SK-MEL-5 (cell line): ENCODE measurements at places on chromosomes 11 and 22. TPM values are rescaled to one million over a fixed set of nuclear protein-coding genes. Genes with fewer than 3 reads are reported as not detected.

The DEUP1 gene
- total RNA-seq, result not detected in 2 replicates

The GAL gene
- total RNA-seq, result 0.29 TPM in 1 of 2 replicates, not detected in the other

The ASPHD2 gene
- 3.5 and 3.9 TPM in 2 replicates for total RNA-seq

The CARD10 gene
- 2.0 and 3.1 TPM in 2 replicates for total RNA-seq

The FGF19 gene
- total RNA-seq, result 0.13 TPM in 1 of 2 replicates, not detected in the other

The MPZL3 gene
- total RNA-seq, result not detected in 2 replicates

The SUSD2 gene
- 0.03 and 0.05 TPM in 2 replicates for total RNA-seq

The SHANK3 gene
- total RNA-seq, result 2.1 and 2.6 TPM in 2 replicates

The BANF1 gene
- 30.0 and 34.6 TPM in 2 replicates for total RNA-seq

The FBLN1 gene
- 9.7 and 10.1 TPM in 2 replicates for total RNA-seq

The SCN2B gene
- not detected in 2 replicates for total RNA-seq

The TPBGL gene
- total RNA-seq, result 1.4 and 2.7 TPM in 2 replicates

The NPAS4 gene
- not detected in 2 replicates for total RNA-seq

The MYEOV gene
- total RNA-seq, result 0.11 TPM in 1 of 2 replicates, not detected in the other

The ZDHHC5 gene
- total RNA-seq, result 28.7 and 30.4 TPM in 2 replicates

The PRR5L gene
- total RNA-seq, result 3.2 and 6.5 TPM in 2 replicates
